ENCODE measurements at places on chromosomes 2 and 18.

DNA sequence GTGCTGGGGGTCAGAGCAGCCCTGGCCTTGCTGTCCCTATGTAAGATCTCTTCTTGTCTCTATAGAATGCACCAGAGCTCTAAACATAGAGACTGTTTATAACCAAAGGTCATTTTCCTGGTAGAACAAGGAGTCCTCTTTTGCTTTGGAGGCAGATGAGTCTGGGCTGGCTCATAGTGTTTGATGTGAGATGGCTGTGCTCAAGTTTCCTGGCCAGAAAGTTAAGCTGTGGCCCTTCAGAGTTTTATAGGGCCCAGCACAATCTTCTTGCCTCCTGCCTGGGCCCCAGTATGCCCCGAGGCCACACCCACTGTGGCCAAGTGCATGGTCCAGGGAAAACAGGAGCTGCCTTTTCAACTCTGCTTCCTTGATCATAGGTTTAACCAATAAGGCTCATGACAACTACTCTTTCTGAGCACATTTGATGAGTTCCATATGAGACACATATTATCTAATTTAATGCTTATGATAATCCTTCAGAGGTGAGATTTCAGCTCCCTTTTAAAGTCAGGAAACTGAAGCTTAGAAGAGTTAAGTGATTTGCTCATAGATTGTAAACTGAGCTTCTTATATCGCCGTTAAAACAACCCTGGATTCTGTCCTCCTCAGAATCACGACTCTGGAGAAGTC, 66.3 kb downstream of the MYCN start:
- no peak for DNase-seq

GRCh38 chr2:152925547-152926448, 207.4 kb downstream of the ARL6IP6 start:
- peak; percentile 83 for DNase-seq

GRCh38 chr2:189579585-189580186, 900 bp downstream of the SLC40A1 start:
- no peak for DNase-seq

- DNase-seq, result no peak
These were observed 124.2 kb upstream of the ARL4C start for GRCh38 chr2:234621120-234621519.

- peak; percentile 55 for DNase-seq
These were observed 220.8 kb downstream of the GULP1 start for GRCh38 chr2:188512456-188512855.

Measured in NCI-H2029 (cell line).